ENCODE measurements at places on chromosomes 4 and X. TPM values are rescaled to one million over a fixed set of nuclear protein-coding genes. Genes with fewer than 3 reads are reported as not detected.

The FAM199X gene
- polyA plus RNA-seq = 5.0 TPM

The FOXP3 gene
- polyA plus RNA-seq = not detected

The PRPS2 gene
- 17.3 TPM for polyA plus RNA-seq

The CHRDL1 gene
- not detected for polyA plus RNA-seq

The SLC6A8 gene
- polyA plus RNA-seq = 0.85 TPM

The SPANXB1 gene
- not detected for polyA plus RNA-seq

- DNase-seq = no peak
Measured at GRCh38 chr4:183241322-183241640, 78.8 kb downstream of the CLDN22 start.

- DNase-seq = no peak
Measured at GRCh38 chr4:80208610-80209339, 11.5 kb downstream of the PRDM8 start.

- DNase-seq = no peak
Measured at GRCh38 chr4:55793479-55793878, 26.1 kb upstream of the EXOC1L start.

DNA sequence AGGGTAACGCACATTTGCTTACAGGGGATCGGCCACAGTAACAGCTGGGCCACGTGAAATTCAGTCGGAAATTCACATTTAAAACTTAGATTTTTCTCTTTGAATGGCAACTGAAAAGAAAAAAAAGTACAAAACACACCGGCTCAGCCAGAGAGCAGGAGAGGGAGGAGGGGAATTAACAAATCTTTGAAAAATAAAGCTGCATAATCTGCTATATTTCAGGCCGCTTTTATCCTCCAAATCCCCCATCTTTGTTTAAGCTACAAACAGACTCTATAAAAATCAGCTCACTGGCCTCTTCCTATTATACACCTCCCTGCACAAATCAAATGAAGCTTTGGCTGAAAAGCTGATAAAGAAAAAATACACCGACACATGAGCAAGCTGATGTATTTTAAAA is 169.1 kb downstream of the LDB2 start:
- DNase-seq = no peak

DNA sequence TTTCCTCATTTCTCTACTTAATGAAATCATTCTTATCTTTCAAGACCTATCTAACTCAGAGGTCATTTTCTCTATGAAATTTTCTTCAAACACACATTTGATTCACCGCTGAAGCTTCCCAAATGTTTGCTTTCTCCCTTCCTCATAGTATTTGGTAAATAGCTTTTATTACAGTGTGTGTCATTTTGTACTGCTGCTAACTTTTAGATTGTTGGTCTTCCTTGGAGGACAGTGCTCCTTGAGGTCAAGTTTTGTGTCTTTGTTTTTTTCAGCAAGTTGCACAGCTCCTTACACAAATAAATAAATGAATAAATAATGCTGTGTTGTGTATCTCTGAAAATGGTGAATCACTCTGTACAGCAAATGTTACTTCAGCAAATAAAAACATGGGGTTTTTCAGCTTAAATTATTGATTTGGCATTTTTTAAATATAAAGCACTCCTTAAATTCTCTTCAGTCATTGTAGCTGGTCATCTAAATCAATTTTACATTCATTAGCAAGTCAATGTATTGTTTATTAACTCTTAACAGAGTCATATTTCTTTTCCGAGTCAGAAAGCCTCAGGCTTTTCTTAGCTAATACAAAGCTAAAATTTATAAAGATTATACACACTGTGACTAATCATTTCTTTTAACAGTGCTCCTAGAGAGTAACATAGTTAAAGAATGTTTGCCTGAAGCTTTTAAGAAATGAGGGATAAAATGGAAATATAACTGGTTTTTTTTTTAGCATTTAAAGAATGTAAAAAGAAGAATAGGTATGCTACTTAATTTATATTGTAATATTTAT is 30.1 kb upstream of the MAD2L1 start:
- DNase-seq = no peak

DNA sequence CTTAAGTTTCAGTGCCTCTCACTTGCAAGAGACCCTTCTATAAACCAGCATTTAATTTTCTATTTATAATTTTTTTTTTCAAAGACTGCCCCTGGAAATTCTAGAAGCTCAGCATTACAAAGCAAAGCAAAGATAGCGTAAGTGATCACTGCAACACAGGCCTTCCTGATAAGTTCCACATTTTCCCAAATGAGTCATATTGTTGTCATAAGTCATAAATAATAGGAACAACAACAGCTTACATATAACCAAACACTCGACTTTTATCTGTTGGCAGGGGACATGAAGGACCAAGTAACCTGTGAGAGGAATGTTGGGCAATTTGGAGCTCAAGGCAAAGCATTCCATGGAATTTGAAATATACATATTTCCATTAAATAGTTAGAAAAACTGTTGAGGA is 815.5 kb downstream of the DMD start:
- no peak for DNase-seq

Measured in CD14-positive monocyte (primary cell).